Left colon (tissue), 2 donors: ENCODE measurements at places on chromosomes 7 and 10.
A peak's percentile ranks its signal among the peaks of the same experiment; 100 is the strongest.

DNA sequence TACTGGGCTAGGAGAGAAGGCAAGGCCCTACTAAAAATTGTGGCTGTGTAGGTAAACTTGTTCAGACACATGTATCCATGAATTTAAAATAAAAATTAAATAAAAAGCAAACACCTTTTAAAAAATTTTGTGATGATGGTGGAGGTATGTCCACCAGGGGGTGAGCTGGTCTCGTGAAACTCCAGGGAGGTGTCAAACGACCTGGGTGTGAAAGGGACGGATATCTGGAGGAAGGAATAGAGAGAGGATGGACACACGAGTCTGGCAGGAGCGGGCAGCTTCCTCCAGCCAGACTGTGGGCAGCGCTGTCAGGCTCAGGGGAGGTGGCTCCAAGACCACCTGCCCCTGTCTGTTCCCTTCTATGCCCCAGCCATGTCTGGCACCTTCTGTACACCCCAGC lies 34.8 kb upstream of the DMBT1 start:
- DNase-seq = peak; percentile 41

DNA sequence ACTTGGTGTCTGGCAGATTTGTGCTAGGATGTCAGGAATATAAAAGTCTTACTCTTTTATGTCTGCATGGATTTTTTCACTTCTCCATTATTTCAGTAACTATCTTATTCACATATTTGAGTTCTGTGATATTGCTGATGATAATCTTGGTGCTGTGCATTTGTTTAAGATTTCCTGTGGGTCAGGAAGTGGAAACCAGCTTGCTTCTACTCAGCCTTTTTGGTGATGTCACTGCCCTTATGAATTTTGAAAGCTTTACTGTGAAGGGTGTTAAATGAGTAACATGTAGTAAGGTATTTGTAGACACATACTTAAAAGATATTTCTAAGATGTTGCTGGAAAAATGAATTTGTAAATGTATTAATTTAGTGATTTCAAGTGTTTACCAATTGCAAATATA lies 69.5 kb upstream of the VOPP1 start:
- DNase-seq = no peak

- DNase-seq = no peak
Observed at GRCh38 chr7:9945857-9946256, 1027.8 kb upstream of the PHF14 start.

DNA sequence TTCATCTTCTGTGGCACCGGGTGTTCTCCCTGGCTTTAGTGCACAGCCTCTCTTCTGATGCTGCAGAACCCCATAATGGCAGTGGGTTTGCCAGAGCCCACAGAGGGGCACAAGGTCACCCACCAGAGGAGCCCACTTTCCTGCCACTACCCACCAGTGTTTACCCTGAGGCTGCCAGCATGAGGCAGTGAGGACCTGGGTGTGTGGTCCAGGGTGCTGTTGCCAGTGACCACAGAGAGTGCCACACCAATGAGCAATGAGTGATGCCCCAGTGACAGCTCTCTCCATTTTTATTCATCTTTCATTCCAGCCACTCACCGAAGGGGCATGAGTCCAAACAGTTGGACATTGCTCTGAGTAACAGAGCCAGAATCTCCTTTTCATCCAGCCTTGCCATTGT lies 34.8 kb downstream of the MTURN start:
- no peak for DNase-seq

- DNase-seq = no peak
Observed at GRCh38 chr10:17742918-17743317, 9.1 kb upstream of the TMEM236 start.

GRCh38 chr7:46611508-46611907 lies 690.4 kb upstream of the IGFBP3 start:
- no peak for DNase-seq

GRCh38 chr7:18974803-18975202 lies 142.6 kb downstream of the TWIST1 start:
- no peak for DNase-seq

DNA sequence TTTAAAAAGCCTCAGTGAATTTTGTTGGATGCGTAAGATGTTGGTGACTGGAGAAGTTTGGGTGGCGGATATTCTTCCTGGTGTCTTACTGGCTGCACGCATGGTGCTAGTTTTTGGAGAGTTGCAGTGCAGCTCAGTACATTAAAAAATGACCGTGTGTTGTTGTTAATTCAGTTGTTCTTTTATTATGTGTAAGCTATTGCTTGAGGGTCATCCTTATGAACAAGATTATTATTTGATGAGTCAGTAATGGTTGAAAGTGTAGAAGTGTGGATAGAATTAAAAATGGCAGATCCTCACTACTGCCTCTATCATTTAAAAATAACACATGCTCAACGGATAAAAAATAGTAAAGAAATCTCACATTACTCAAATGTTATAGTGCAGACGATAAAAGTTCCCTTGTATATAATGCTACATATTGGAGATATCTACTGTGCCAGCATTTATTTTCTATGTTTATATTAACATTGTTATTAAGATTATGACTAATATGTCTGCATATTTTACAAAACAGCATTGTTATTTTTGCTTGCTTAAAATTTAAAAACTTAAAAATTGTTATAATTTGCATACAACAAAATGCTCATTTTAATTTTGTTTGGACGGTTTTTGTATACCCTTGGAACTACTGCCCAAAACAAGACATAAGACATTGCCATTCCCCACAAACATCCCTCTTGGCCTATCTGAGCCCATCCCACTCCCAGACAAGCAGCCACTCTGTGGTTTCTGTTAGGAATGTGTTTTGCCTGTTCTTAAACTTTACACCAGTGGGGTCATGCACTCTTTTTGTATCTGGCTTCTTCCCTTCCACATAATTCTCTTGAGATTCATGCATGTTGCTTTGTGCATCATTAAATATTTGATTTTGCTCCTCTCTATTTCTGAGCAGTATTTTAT lies 142.0 kb downstream of the DOCK1 start:
- DNase-seq = no peak

GRCh38 chr10:100339236-100339635 lies 7.8 kb upstream of the SCD start:
- DNase-seq = no peak
